Activated CD4-positive, alpha-beta T cell treated with anti-CD3 and anti-CD28 coated beads for 4 hours (primary cell): ENCODE measurements at places on chromosomes 7 and 10.

DNA sequence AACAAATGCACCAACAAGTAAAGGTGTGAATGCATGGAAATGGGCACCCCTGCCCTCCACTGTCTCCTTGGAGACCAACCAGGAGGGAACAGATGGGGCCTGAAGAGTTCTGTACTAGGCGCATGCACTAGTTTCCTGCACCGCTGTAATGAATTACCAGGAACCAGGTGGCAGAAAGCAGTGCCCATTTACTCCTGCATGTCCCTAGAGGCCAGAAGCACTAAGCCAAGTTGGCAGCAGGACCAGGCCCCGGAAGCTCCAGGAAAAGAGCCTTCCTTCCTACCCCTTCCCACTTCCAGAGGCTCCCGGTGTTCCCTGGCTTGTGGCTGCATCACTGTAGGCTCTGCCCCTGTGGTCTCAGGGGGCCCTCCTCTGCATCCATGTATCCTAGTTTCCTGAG, 237.5 kb upstream of the PPP2R2D start:
- no peak for DNase-seq

GRCh38 chr10:95896071-95896850, 11.5 kb upstream of the CC2D2B start:
- no peak for DNase-seq

DNA sequence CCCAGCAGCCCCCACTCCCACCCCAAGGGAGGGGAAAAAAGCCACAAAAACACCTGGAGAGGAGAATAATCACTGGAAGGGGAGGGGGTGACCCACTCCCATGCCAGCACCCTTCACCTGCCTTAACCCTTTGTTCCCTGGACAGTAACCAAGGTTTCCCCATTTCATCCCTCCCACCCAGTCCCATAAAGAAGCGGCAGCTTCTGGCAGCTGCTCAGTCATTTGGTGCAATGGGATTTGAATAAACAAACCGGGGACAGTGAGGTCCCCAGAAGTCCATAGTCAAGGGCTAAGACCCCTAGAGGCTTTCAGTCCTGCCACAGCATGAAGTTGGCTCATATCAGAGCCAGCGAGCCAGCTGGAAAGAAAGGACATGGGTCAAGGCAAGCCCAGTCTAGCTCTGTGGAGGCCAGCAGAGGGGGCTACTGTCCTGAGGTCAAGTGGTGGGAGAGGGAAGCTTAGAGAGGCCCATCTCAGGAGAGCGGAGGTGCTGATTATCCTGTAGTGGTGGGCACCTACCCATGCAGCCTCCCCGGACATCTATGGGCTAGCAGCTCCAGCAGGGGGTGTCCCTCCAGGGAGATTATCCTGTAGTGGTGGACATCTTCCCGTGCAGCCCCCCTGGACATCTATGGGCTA, 58.9 kb upstream of the LBX1 start:
- no peak for DNase-seq

- peak; percentile 38 for DNase-seq
Observed at GRCh38 chr10:86899670-86900276, 57.6 kb downstream of the MMRN2 start.

- DNase-seq, result no peak
Observed at GRCh38 chr7:158581440-158582088, 6.1 kb downstream of the PTPRN2 start.

GRCh38 chr10:7121154-7121797, 289.6 kb downstream of the SFMBT2 start:
- DNase-seq, result peak; percentile 72

- no peak for DNase-seq
Observed at GRCh38 chr7:78709658-78710057, 743.8 kb downstream of the MAGI2 start.

- no peak for DNase-seq
Observed at GRCh38 chr7:28469562-28469961, 57.2 kb downstream of the CREB5 start.

DNA sequence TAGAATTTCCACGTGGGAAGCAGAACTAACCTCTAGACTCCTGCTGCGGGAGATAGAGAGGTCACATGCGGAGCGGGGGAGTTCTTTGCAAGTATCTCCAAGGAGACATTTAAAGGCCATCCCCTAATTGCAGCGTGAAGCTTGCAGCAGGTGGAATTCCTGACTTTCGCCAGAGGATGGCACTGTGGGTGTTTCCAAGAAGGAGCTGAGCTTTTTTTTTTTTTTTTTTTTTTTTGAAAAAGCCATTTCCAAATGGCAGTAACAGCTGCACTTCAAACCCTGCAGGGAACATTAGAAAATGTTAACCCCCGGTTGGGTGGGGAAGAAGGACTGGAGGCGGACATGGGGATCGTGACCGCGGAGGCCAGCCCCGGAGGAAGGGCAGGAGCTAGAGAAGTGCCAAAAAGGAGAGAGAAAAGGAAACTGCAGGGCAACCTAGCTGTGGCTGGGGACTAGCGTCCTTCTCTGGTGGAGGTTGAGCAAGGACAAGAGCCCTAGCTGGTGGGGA, 487.7 kb downstream of the TYW1 start:
- no peak for DNase-seq

DNA sequence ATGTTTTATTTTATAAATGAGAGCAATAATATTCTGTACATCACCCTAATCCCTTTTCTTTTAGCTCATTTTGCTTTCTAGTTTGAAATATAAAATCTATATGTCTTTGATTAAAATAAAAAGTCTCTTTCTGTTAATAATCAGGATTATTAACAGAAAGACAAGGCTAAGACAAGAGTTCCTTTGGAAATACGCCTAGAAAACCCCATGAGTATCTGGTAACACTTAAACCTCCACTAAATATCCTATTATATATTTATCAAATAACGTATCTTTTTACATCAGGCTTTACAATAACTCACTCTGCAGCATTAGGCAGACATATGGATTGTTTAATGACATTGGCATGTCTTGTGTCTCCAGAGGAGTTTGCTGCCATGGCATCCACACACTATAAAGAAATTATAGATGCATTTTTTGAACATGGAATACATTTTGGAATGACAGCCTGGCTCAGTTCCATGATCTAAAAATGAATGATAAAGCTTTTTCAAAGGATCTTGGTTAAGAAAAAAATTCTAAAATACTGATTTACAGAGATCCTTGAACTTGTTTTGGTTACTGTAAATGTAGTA, 98.7 kb downstream of the TMEM26 start:
- no peak for DNase-seq

- DNase-seq, result no peak
Observed at GRCh38 chr7:96792115-96792514, 82.5 kb upstream of the SEM1 start.

- no peak for DNase-seq
Observed at GRCh38 chr7:155333346-155334234, 35.9 kb downstream of the INSIG1 start.

DNA sequence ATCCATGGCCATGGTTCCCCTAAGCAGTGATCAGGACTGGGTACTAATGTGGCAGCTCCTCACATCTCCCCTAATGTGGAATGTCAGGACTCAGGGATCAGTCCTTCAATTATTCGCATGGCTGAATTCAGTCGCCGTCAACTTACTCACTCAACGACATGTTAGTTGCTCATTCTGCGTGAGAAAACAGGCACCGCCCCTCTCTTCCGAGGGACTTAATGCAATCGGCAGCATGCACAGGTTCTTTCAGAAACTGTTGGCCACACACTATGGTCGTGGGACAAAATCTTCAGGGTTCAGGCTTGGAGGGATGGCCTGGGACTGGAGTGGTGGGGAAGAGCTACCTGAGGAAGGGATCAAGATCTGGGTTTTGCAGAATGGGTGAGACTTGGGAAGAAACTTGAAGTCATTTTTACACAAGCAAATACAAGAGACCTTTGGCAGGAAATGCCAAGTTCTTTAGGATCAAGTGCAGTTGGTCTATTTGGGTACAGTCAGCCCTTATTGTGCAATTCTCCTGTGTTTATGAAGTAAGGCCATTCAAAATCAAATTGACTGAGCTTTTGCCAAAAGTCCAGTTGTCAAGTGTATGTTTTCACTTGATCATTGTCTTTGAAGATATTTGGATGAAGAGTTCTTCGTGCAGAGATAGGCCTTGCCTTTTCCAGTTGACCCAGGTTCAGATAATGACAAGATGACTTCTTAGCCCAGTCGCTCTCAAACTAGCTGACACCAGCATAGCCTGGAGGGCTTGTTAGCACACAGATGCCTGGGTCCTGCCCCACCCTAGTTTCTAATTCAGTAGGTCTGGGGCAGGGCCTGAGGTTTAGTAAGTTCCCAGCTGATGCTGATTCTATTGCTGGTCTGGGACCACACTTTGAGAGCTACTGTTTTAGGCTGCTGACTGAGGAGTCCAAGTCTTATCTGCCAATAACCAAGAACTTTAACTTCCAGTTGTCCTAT, 48.5 kb downstream of the LRRC18 start:
- no peak for DNase-seq

DNA sequence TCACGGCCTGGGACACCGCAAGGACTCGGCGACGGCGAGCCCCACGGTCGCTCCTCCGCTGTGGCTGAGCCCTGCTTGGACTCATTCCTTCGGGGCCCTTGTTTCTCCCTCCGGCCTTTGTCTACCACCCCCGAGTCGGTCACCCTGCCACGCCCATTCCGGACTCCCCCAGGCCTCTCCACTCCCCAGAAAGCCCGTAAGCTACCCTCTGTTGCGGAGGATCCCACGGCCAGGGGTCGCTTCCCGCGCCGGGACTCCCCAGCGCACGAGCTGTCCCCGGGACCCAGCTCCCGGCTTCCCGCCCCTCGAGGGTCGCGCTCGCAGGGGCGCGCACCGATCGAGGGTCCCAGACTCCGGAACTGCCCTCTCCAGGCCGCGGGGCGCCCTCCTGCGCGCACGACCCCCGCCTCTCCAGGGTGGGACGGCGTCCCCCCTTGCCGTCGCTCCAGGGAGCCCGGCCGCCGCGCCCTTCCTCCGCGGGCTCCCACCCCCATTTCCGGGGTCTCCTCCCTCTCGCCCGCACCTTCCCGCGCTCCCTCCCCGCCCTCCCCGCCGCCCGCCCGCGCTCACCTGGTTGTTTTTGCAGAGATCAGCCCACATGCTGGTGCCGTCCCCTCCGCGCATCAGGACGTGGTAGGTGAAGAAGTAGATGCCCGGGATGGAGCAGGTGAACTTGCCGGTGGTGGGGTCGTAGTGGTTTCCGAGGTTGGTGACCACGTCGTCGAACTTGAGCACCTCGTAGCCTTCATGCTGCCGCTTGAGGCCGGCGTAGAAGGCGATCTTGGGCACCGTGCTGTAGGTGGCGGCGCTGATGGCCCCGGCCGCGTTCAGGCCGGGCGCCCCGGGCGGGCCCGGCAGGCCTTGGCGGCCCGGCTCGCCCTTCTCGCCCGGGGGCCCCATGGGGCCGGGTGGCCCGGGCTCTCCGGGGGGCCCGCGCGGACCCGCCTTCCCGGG, 1.5 kb downstream of the C1QL3 start:
- no peak for DNase-seq

- DNase-seq, result no peak
Observed at GRCh38 chr10:78752708-78753107, 316.1 kb upstream of the ZMIZ1 start.

DNA sequence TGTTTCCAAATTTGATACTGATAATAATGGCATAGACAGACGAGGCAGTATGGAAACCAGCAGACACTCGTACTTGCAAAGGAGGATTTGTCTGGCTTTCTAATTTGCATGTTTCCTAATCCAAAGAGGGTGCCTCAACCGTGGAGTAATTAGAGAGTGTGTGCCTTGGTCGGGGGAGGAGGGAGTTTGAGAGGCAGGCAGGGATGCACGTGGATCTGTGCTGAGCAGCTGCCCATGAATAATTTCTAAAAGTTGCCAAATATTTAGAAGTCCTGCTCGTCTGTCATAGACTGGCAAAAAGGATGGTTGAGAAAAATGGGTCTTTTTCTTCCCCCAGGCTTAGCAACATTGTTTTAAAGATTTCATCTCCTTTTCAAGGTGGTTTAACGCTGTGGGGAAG, 69.4 kb downstream of the PTPRE start:
- no peak for DNase-seq

GRCh38 chr7:127447326-127447945, 54.9 kb upstream of the ZNF800 start:
- DNase-seq, result peak; percentile 42

DNA sequence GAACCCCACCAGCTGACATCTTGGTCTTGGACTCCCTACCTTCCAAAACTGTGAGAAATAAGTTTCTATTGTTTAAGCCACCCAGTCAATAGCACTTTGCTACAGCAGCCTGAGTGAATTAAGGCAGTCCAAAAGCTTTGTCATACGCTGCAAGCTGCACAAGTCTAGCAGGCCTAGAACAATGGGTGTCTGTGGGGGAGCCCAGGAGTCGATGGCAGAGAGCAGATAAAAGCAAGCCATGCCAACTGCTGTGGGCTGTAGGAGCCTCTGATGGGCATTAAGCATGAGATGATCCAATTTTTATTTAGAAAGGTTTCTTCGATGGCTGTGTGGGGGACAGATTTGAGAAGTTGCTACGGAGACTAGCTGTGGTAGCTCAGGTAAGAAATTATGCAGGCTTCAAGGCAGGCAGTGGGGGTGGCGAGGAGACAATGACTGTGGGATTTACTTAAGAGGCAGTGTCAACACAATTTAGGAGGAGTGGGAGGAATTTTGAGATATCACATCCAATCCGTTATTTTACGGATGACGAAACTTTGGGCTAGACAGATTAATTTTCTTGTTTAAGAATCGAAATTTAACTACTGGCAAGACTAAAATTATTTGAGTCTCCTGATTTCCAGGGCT, 110.4 kb downstream of the NRCAM start:
- DNase-seq, result no peak

DNA sequence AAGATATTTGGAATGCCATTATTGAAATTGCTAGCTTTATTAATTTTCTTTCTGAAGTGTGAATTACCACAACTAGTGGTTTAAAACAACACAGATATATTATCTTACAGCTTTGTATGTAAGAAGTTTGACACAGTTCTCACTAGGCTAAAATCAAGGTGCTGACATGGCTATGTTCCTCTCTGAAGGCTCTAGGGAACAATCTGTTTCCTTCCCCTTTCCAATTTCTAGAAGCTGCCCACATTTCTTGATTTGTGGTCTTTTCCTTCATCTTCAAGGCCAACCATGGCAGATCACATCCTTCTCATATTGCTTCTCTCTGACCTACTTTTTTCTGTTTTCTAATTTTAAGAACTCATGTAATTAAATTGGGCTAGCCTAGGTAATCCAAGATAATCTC, 43.3 kb upstream of the SLC26A3 start:
- DNase-seq, result no peak

GRCh38 chr10:99630433-99630832, 10.2 kb upstream of the SLC25A28 start:
- DNase-seq, result no peak

- DNase-seq, result no peak
Observed at GRCh38 chr7:54615537-54615936, 73.4 kb downstream of the VSTM2A start.

DNA sequence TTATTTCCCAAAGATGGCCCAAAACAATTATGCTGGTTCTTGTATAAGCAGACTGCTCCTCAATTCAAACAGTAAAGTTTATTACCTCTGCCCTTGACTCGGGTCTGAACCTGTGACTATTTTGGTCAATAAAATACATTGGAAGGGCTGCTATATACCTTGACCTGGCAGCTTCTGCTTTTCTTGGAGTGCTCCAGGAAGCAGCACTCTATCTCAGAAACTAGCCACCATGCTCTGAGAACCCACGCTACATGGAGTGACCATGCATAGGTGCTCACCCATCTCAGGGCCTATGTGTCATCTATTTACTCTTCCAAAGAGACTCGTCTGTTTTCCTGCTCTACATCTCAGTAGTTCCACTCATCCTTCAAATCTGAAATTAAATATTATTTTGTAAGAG, 299.9 kb downstream of the AHR start:
- no peak for DNase-seq
